ENCODE measurements at places on chromosomes 13 and 19.

DNA sequence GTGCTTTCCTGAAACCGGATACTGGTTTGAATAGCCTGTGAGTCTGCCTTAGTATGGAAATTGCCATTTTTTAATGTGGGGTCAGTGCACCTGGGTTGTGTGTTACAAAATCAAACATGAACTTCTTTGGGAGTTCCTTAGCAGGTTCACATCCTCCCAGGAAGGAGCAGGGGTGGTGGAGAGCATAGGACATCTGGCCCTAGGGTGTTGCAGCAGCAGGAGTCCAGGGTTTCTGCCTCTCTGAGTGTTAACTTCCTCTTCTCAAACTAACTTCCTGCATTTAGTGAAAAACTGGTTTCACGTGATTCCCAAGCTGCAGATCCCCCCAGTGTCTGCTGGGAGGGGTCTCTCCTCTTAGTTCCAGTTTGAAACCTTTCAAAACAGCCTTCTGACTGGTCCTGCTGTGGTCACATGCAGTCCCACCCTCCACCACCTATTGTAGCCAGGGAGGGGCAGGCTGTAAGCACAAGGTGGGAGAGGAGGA is 7.2 kb downstream of the RNASEH2B start:
- DNase-seq, result no peak

DNA sequence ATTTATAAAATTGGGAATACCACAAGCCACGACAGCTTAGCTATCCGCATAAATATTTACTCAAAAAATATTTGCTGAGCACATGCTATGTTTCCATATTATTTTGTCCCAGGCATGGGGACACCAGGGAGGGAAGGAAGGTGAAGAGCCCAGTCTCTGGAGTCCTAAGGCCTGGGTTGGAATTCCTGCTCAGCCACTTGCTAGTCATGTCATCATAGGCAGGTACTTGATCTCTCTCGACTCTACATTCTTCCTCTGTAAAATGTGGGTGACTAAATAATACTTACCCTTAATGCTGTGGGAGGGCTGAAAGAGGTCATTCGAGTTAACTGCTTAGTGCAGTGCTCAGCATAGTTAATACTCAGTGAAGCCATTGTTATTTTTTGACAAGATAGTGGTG is 4.3 kb upstream of the RNASEH2B start:
- DNase-seq, result no peak

GRCh38 chr19:45955905-45956608 is 17.6 kb downstream of the NOVA2 start:
- DNase-seq, result no peak

DNA sequence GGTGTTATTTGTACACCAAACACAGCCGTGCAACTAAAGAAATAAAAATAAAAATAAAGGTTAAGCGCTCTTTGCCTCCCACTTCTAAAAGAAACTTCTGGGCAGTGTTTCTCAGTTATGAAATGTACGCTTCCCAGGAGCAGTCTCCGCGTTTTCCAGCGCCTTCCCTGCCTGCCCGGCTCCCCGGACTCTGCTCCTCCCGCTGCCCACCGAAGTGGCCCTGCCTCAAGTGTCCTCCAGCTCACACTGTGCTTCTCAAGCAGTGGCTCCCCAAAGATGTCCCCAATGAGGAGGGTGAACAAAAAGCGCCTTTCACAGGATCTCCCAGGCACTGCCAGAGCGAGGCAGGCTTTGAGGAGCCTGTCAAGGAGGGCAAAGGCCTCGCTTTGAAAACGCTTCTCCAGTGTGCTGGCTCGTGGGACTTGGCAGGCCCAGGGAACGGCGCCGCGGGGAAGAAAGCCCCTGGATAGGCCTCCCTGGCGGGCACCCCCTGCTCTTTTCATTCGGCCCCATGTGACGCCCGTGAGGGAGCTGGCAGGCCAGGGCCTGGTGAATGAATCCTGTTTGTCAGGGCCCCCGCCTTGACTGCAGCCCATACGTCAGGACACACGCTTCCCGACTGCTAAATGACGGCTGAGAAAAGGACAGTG is 187.1 kb downstream of the FOXO1 start:
- DNase-seq, result no peak

DNA sequence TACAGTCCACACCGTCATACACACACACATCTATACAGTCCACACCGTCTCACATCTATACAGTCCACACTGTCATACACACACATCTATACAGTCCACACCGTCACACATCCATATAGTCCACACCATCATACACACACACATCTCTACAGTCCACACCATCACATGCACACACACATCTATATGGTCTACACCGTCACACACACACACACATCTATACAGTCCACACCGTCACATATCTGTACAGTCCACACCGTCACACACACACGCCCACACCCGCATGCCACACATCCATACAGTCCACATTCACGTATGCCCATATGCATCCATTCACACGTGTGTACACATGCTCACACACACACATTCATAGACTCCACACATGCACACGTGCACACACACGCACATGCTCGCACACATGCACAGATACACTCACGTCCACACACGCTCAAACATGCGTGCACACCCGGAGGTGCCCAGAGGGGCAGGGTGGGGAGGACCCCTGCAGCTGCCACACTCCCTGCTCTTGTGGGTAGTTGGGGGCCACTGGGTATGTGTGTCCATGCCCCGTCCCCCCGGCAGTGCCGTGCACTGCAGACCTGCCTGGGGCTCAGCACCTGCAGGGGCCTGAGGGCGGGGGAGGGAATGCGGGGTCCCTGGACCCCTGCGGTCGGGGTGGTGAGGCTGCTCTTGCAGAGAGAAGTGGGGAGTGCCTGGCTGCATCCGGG is 29.2 kb downstream of the PIAS4 start:
- DNase-seq, result no peak

DNA sequence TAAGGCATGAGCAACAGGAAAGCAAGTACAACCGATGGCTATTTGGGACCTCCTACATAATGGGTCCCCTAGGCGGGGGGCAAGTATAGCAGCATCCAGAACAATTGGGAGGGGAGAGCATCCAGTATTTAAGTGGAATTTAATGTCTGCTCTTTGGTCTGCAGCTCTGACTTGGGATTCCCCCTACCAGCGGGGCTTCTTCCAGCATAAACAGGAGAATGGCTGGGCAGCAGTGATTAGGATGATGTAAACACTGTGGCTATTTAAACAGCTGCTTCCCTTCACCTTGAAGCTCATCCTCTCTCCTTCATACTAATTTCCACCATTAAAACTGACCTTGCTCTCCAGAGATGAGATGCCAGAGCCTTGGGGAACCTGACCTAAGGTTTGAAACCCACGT is 73.9 kb upstream of the OXGR1 start:
- DNase-seq, result no peak

DNA sequence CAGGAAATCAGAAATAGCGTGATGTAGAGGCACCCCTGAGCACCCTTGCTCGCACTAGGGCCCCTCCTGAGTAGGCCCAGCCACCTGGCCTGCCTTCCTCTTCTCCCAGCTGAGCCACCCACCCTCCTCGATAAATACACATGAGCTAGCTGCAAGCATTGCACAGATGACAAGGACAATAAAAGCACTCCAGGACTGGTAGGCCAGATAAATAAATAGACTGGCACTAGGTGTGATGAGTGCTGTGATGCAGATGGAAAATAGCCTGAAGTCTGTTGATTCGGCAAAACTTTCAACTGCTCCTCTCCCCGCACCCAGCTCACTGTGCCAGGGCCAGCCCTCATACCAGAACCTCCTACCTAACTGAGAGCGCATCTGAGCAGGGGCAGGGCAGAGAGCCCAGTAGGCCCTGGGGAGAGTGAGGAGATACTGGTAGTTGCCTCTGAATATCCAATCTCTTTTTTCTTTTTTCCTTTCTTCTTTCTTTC is 54.5 kb upstream of the GPI start:
- no peak for DNase-seq

- no peak for DNase-seq
Measured at GRCh38 chr13:29704648-29705047, 109.2 kb upstream of the SLC7A1 start.

DNA sequence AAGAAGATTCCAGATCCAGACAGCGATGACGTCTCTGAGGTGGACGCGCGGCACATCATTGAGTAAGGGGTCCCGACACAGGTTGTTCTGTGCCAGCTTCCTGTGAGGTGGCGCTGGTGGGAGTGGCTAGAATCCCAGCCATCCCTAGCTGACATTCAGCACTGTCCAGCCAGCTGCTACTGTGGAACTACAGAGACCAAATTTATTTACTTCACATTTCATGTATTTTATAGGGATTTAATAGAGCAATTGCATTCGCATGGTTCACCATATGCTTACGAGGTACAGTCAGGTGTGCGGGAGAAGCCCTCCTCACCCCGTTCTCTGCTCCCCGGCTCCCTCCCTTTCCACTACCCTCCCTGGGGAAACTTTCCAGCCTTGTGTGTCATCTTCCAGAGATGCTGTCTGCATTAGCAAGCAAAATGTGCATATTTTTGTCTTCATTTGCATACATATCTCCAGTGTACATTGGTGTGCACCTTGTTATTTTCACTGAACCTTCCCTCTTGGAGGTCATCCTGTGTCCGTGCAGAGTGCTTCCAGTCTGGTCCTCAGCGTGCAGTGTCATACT is 47.2 kb downstream of the SMARCA4 start:
- DNase-seq, result no peak

- no peak for DNase-seq
Measured at GRCh38 chr13:60491531-60491930, 94.5 kb downstream of the TDRD3 start.

- no peak for DNase-seq
Measured at GRCh38 chr13:27442071-27442647, 8.2 kb downstream of the MTIF3 start.

DNA sequence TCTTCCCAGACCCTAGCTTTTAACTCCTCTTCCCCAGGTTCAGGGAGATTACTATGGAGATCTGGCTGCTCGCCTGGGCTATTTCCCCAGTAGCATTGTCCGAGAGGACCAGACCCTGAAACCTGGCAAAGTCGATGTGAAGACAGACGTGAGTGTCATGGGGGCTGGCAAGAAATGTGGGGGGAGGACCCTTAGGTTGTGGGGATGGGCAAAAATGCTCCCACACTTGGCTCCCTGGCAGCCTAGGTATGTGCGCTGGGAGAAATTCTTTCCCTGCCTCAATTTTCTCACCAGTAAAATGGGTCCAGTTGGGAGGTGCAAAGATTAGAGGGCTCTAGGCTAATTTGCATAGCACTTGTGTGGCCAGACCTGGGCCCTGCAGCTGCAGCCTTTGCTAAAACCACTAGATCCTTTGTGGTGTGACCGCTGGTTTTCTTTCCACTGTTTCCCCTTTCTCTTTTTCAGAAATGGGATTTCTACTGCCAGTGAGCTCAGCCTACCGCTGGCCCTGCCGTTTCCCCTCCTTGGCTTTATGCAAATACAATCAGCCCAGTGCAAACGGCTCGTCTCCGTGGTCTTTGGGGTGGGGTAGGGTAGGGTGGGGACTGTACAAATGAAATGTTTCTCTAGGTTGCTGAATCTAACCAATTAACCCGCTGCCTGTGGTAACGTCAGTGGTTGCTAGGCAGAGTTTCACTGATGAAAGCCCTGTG is 959 bp upstream of the RAB4B start:
- DNase-seq, result peak; percentile 84

DNA sequence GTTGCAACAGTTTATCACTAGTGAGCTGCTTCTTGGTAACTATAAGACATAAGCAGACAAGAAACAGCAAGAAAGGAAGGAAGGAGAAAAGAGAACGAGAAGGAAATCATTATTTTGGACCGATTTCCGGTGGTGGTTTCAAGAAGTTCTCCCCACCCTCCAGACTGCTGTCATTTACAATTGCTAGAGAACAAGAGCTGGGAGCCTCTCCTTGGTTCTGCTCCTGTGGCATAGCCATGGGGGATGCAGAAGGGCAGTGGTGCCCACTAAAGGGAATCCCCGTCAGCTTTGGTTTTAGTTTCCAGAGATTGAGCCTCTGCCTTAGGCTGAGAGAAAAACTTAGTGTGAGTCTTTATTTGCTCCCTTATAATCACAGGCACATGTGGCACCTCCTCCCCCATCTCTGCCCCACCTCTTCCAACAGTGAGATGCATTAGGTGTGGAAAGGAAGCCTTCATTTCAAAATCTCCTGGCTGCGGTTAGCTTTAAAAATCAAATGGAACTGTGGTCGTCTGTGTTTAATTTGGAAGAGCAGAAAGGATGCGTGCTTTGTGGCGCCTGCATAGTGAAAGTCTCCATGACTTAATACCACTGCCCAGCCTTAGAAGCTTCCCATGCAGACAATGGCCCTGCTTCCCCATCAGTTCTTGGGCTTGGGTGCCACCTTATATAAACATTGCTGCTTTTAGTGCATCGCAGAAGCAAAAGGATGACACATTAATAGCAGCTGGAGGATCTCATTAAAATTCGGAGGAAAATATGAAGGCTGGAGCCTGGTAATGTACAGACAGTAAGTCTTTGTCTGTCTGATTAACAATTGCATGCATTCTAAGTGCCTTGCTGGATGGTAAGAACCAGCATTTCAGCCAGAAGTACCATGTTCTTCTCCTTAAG is 25.0 kb downstream of the LRCH1 start:
- no peak for DNase-seq

- no peak for DNase-seq
Measured at GRCh38 chr13:51063909-51064308, 47.2 kb downstream of the C13orf42 start.

DNA sequence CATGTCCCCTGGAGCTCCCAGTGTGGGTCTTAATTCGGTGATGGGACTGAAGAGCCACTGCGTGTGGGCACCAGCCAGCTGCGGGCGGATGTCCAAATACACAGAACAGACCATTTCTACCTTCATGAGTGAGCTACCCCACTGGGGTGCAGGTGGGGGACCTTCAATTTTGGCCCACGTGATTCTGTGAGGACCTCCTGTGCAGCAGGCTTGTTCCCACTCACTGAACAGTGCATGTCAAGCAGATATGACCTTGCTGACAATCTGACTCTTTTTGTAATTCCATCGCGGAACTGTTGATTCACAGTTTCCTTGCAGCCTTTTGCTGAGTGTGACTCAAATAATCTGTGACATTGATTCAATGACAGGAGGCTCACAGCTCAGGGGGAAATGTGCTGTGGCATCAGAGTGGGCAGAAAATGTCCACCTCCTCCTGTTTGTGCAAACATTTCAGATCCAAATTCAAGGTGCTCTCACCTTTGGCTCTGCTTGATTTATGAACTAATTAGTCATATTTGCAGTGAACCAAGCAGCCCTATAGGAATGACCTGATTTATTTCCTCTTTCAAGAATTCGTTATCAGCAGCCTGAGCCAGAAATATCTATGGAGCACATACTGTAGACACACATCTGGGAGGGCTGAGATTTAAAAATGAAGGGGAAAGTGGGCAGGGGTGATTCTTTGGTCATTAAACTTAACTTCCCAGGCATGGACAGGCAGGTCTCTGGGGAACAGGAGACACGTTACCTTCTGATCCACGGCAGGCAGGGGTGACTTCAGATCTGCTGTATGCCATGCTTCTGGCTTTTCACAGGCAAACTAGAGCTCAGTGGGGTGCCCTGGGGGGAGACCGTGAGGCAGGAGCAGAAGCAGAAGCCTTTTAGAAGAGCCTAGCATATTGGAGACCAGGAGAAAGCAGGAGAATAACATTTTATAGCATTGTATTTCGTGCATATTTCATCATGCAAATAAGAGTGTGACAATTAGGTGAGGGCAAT is 170.0 kb upstream of the KL start:
- DNase-seq, result no peak
